Stimulated activated CD4-positive, alpha-beta T cell treated with anti-CD3 and anti-CD28 coated beads, Interleukin-15, amount 100 ng/mL, for 24 hours (primary cell): ENCODE measurements at places on chromosomes 1 and 21.

- DNase-seq, result no peak
Measured at GRCh38 chr1:5757187-5757805, 234.9 kb downstream of the NPHP4 start.

GRCh38 chr1:119139857-119140176 is 636 bp downstream of the WARS2 start:
- no peak for DNase-seq

GRCh38 chr1:197675583-197676208 is 99.6 kb downstream of the DENND1B start:
- no peak for DNase-seq

DNA sequence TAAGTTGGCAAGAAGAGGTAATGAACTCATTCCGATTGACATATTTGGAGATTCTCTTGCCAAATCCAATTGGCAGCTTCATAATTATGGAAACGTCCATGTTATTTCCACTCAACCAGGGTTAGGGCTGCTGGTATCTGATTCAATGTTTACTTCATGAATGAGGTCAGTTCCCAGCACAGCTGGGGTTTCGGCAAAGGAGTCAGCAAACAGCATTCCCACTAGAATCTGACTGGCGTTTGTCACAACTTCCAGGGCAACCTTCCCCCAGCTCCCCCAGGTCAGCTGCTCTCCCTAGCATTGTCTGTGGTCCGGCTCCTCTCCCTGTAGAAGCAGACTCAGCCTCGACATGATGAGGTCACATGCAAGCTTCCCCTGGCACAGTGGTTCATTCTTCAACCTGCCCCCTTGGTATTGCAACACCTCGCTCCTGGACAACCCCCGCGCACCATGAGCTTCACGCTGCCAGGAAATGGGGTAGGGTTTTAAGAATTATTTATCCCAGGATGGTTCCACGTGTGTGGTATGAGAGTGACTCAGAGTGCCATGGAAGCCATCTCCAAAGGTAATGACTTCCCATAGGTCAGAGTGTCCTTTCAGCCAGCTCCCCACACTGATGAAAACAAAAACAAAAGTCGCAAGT is 100.7 kb upstream of the SLC25A33 start:
- no peak for DNase-seq

- DNase-seq, result no peak
Measured at GRCh38 chr1:82377201-82377884, 576.6 kb downstream of the ADGRL2 start.
